NCI-H446 (cell line): ENCODE measurements at places on chromosomes 3 and 15.

DNA sequence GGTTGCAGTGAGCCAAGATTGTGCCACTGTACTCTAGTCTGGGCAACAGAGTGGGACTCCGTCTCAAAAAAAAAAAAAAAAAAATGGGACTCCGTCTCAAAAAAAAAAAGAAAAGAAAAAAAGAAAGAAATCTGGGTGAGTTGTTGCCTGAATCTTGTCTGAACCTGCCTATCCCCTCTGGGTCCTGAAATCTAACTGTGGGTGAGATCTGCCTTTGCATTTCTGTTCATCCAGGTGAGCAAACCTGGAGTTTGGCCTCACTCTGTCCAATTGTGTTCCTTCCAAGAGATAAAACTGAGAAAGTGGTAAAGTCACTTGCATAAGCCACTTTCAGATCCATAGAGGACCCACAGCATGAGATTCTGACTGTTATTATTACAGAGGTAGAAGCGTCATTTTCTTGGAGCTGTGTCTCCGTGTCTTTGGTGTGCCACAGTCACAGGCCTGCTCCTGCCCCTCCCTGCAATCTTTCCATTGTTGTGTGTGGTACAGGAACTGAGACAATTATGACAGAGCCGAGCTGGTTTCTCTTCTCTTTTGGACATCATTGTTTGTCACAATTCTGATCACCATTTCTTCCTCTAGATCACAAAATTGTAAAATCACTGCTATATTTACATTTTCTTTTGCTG lies 235.9 kb downstream of the LPP start:
- DNase-seq: no peak

GRCh38 chr15:29312387-29312786 lies 42.8 kb upstream of the NSMCE3 start:
- DNase-seq: no peak

DNA sequence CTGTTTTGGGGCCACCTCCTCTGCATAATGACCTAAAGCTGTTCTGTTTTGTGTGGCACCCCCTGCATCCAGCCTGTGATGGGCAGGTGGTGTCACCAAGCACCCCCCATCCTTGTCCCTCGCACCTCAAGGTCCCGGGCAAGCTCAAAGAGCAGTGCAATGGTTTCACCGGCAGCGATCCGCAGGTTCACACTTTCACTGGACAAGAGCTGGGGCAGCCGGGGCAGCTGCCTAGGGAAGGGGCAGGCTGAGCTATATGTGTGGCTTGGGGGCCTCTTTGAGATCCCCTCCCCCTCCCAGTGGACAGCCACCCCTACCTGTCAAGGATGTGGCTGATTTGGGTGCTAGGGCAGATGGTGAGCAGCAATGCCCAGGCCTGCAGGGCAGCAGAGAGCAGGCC lies 3.1 kb downstream of the IFRD2 start:
- no peak for DNase-seq

DNA sequence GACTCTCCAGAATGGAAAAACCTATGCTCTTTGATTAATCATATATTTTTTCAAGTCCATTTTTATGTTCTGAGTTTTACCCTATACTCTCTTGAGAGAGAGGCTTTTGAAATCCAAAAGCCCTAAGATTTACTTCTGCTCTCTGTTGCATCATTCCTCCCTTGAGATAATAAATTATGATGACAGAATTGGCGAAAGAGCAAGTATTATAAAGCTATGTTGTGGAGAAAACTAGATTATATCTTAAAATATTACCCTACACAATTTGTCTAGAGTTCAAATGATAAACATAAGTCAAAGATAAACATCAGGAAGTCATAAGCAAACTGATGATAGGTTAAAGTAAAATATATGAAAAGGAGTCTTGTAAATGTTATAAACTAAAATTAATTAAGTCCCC lies 293.4 kb upstream of the MME start:
- no peak for DNase-seq

DNA sequence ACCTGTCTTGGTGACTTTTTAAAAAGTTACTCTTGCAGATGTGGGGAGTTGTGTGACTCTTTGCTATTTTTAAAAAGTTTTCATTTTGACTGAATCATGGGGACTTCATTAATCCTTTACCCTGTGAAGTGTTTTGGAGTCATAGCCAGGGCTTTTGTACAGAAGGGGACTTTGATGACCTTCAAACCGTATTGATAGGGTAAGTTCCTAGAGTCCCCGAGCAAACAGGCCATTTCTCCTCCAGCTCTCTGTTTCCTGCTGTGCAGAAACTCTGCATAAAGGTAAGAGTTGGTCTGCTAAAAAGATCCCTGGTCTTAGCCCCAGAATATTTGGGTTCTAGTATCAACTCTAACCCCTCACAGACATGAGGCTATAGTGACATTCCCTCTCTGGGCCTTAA lies 170.8 kb upstream of the BCL6 start:
- DNase-seq: no peak

- no peak for DNase-seq
Measured at GRCh38 chr3:196057760-196058331, 24.0 kb downstream of the TFRC start.

GRCh38 chr3:143171141-143171980 lies 51.8 kb downstream of the CHST2 start:
- no peak for DNase-seq

GRCh38 chr3:157445857-157446256 lies 9.2 kb downstream of the PTX3 start:
- no peak for DNase-seq

- no peak for DNase-seq
Measured at GRCh38 chr3:14796403-14797077, 22.2 kb upstream of the FGD5 start.

- DNase-seq: no peak
Measured at GRCh38 chr3:18295171-18295920, 129.8 kb downstream of the SATB1 start.

DNA sequence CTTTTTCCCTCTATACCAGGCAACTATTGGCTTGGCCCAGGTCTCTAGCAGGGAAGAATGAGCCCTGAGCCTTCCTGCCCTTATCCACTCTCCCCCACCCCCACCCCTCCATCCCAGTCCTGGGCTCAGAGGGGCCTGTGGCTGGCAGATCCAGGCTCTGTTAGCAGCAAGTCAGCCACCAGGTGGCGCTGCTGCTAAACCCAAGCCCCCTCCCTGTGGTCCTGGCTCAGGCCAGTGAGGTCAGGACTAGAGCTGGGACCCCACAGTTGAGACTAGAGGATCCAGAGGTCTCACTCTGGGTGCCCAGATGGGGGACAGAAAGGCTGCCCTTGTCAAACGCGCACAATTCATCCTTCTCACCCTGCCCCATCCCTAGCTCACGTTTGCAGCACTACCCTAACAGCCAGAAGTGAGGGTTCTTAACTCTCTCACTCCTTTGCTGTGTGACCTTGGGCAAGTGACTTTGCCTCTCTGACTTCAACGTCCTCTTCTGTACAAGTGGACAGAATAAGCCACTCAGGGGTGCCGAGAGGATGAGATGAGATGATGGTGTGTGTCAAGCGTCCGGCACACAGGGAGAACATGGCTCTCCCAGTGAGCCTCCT lies 46.8 kb upstream of the SLC6A1 start:
- no peak for DNase-seq

DNA sequence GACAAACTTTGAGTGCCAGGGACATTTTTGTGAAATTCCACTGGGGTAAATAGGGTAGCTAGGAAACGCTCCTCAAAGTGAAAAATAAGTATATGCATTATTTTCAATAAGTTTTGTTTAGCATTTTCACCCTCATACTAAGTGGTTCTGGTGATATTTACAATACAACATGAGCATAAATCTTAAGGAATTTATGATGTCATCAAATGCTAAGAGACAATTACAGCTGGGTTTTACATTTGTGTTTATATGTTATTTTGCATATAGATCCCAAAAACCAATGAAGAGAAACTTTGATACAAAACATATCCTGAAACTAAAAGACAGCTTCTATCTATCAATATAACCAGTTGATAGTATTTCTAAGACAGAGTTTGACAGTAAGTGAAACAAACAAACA lies 323.1 kb downstream of the ZBTB20 start:
- DNase-seq: no peak

DNA sequence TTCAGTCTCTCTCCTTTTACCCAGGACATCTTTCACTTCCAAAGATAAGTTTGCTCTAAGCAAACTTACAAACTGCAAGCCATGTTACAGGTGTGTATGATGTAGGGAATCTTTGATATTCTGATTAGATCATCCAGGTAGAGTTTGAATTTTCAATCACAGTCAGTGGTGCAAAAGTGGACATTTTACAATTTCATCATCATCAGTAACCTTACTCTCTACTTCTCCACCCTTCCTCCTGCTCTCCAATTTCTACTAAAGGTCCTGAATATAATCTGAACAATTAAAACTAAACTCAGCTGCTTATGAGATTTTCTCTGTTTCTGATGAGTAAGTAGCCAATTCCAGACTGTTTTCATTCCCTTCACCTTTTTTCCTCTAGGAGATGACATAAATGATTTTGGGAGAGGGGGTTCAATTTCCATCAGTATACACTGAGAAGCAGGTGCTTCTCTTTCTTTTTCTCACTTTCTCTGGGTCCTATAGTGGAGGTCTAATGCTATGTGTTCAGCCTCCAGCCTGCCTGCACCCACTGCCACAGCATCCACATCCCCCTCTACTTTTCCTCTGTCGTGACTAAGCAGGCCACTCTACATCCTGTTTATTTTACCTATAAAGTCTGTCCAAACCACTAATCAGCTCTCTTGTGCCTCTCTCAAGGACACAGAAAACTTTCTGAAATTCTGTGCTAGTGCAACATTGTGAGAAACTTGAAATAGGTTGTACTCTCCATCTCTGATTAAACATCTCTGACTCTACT lies 27.6 kb downstream of the SUCNR1 start:
- no peak for DNase-seq

DNA sequence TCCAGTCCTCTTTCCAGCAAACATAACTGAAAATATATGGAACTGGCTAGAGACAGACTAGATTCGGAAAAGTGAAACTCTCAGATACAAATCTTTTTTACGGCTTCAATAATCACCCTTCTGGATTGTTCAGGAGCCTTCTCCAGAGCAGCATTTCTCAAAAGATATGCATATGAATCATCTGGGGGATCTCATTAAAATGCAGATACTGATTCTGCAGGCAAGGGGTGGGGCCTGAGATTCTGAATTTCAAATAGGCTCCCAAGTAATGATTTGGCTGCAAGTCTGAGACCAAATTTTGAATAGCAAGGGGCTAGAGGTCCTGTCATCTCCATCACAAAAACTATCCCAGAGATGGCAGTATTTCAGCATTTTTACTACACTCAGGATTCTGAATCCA lies 165.4 kb downstream of the CTNNB1 start:
- DNase-seq: no peak

GRCh38 chr3:138197524-138197923 lies 10.4 kb downstream of the ARMC8 start:
- DNase-seq: no peak
